ENCODE measurements at places on chromosomes 4 and X. TPM values are rescaled to one million over a fixed set of nuclear protein-coding genes. Genes with fewer than 3 reads are reported as not detected.

- peaks cover 2% of the 10 kb centered on the region for H3K36me3 ChIP-seq
- DNase-seq: no peak
- no peak overlapping the region for H3K4me3 ChIP-seq
- peaks cover 31% of the 10 kb centered on the region for H3K27me3 ChIP-seq
- no peaks in the 10 kb centered on the region for H3K4me1 ChIP-seq
Observed at GRCh38 chr4:52483186-52483890, 175.8 kb downstream of the USP46 start.

DNA sequence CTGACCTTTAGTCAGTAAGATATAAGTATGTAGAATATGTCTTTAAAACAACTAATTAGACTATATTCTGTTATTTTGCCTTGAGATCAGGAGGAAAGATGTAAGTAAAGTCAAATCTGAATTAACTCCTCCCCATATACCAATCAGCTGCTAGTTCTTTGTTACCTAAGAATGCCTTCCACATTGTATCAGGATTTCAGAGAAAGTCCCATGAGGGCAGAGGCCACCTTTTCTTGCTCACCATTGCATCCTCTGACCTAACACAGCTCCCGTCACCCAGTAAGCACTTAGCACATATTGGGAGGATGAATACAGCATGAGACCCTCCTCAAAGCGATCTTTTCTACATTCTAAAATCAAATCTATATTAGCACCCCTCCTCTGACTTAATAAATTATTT lies 87.0 kb downstream of the COL25A1 start:
- DNase-seq: no peak
- H3K36me3 ChIP-seq: no peaks in the 10 kb centered on the region
- H3K27ac ChIP-seq: no peak overlapping the region
- H3K4me3 ChIP-seq: no peak overlapping the region

The EVC2 gene
- total RNA-seq: 6.8 TPM

The CYP4V2 gene
- total RNA-seq: 21.0 TPM

The XAGE2 gene
- not detected for total RNA-seq
